ENCODE measurements at places on chromosomes 3 and 15.
A peak's percentile ranks its signal among the peaks of the same experiment; 100 is the strongest.

DNA sequence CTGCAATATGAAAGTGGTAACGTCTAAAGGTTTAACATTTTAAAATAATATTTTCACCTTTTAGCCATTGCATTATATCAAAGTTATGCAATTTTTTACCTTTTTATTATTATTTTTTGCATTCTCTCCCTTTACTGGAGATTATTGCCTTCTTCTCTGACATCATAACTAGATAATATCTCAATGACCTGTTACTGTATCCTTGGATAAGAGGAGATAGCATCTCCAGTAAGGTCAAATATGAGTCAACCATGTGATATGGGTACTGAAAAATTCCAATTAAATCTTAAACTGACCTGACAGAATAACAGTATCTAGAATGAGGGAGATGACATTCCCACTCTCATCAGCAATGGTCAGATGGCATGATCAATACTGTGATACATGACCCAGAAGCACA lies 108.3 kb downstream of the ZBTB20 start:
- no peak for DNase-seq

- no peak for DNase-seq
Measured at GRCh38 chr3:113167825-113168801, 43.2 kb upstream of the BOC start.

DNA sequence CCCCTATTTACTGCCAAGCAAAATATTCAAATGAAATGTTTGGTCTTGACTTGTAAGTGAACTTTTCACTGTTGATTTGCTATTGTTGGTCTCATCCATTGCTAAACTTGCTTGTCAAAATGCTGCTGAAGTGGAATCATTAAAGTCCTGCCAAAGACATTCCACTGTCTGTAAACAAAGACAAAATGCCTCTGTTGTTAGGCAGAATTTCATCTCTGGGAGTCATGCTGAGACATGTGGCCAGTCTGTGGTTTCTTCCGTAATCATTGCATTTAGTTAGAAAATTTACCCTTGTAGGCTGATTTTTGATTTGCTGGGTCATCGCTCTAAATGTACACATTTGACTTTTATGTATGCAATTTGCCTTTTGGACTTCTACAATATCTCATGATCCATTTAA lies 577.7 kb downstream of the MECOM start:
- DNase-seq = no peak

GRCh38 chr3:126926684-126927400 lies 56.1 kb upstream of the PLXNA1 start:
- DNase-seq = no peak

DNA sequence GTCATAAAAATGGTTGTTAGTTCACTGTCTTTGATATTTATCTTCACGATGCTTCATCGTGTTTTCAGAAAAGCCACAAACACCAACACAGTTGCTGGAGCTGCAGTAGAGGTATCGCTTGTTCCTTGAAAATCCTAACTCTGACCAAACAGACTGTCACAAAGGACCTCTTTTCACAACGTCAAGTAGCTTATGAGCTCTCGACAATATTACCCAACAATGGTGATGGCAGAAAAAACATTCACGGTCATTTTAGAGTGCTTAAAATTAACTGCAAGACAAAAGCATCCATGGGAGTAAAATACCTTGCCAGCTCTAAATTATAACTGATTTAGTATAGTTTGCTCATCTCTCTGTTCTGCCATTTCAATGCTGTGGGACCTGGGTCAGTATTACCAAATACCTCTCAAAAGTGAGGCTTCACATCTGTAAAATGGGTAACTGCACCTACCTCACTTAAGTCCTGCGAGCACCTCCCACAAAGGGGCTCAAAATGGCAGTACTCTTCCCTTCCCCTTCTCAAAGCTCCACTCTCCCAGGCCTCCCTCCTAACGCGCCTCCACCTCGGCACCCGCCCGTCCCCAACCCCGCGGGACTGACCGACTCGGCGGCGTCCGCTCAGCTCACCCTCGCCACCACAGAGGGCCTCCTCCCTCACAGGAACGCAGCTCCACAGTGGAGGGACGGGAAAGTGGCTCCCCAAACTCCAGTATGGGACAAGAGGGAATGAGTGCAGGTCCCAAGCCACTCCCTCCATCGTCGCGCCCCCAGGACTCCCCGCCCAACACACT lies 546 bp downstream of the TRIM59 start:
- peak; percentile 5 for DNase-seq

DNA sequence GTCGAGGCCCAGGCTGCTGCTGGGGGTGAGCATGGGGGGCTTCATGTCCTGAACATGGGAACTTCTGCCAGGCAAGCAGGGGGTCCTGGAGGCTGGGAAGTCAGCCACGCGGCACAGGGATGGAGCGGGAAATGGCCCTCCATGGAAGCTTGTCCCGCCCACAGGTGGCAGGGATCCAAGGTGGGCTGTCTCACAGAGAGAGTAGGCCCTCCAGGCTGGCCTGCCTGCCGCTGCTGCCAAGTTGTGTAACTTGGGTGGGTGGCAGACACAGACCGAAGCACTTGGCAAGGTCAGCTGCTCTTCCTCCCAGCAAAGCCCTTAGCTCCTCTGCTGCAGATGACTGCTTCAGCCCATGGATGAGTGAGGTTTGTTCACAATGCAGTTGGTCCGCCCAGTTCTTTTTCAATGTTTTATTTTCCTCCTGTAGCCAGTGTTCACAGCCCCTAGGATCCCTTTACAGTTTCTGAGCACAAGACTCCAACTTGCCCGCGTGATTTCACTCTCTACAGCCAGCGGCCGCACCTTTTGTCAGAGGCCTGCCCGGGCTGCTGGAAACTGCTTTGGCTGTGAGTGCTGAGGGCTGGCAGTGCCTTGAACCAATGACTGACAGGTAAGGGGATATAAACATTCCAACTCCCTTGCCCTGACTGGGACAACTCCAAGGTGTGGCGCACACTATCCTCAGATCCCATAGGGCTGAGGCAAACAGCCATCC lies 26.7 kb downstream of the HCN4 start:
- DNase-seq = no peak

DNA sequence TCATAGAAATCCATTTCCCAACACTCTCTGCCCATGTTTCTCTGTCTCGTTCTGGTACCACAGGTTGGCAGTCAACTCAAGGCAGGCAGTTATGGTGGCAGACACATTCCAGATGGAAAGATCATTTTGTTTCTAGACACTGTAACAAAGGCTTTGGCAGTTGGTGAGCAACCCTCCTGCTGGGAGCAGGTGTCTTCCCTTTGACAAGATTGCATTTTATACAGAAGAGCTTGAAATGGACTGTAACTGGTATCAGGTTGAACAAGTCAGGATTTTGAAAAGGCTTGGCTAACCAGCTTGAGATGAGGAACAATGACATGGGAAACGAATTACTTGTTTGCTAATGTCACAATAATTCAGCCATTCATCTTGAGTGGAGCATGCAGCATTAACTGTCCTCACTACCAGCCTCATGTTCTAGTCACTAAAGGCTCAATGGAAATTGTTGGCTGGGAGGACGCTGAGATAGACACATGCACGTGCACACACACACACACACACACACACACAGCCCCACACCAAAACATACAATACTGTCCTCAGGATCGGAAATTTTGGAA lies 170.0 kb downstream of the SEMA6D start:
- no peak for DNase-seq

DNA sequence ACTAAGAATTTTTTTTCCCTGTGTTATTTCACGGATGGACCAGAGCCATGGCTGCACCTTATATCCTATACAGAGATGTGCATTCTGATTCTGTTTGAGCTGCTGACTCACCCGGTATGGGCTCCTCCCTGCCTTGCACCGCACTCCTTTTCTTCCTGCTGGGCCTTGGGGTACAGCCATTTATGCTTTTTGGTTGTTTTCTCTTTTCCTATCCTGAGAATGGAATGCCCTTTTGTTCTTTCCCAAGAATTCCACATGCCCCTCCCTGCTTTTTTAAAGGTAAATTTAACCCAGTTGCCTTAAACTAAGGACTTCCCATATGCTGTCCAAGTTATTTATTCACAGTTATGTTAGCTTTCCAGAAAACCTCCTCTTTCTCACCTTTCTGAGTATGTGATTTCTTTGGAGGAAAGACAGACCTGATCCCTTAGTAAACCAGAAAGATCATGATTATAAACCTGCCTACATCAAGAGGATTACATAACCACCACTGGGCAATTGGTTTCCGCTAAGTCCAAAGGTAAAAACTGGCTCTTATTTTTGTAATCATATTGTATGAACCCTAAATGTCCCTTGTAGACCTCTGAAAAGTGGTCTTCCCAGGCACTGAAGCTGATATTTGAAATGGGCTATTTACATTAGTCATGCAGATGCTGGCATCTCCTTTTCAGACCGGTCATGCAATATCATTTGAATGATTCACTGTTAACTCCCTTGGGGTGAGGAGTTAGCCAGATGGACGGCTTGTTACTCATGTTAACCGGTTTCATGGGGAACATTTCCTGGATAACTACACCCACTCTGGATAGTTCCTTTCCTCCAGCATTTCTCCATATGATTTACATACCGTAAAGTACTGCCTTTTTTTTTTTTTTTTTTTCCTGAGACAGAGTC lies 45.5 kb downstream of the TMOD3 start:
- DNase-seq = no peak

GRCh38 chr3:146968204-146968651 lies 363.1 kb upstream of the PLSCR5 start:
- DNase-seq = no peak

DNA sequence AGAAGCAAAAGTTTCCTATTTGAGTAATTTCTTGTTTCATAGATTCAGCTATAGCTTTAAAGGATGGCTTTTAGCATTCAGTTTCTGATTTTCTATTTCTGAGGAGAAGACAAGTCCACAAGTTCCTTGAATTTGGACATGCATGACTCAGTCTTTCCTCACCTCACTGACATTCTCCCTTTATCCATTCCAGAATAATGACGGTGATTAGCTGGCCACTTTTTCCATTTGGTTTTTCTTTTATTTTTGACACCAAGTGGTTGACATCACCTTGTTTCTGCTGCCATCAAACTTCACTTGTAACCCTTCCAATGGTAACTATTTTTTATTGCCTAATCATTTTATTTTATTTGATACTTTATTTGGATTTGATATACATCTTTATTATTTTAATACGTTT lies 404.4 kb upstream of the KCNMB2 start:
- DNase-seq = no peak

GRCh38 chr3:20574746-20575145 lies 388.7 kb upstream of the SGO1 start:
- no peak for DNase-seq

DNA sequence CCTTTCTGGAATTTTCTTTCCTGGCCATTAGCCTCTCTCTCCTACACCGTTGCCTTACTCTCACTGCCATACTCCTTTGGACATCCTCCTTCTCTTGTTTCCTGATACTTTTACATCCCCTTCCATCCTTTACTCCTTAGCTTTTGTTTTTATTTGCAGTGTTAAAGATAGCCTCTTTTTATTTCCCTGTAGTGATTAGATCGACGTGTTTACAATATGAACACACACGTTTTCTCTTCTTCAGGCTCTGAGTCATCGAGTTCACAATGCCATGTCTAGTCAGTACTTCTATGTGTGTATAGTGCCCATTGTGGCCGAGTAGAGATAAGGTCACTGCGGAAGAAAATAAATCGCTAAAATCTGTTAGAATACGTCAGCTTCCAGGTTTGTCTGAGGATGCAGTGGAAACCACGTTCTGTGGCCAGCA lies 208.5 kb downstream of the LPP start:
- no peak for DNase-seq

DNA sequence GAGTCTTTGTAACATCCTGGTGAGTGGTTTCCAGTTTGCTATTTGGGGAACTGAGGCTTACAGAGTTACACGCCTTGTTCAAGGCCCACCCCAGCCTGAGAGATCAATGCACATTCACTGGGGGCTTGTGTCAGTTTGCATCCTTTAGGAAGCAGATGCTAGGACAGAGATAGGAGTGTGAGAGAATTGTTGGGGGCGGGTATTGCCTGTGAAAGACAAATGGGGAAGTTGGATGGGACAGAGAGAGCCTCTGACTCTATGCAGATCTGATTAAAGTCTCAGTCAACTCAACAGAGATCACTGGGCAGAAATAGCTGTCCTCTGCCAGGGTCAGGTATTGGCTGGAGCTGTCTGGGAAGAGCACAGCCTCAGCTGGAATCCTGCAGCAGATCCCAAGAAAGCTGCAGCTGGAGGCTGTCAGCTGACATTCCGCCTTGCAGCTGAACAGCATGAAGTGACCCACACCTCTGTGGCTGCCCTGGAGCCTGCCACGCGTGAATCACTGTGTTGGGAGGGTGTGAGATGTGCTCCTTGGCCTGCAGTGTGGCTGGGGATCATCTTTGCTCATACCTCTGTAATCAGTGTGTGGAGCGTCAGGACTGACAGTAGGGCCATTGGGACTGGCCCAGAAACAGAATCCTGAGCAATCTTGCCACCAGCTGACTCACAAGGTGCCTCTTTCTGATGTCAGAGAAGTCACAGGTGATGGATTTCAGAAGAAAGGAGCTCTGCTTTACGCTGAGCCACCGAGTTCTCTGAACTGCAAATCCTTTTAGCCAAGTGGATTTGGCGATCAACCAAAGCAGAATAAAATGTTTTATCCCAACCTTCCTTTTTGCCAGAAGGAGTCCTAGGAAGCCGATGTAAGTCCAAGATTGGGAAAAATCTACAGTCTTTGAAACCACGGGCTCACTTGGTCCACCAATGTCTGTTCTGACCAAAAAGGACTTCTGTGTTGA lies 284.1 kb upstream of the LRRFIP2 start:
- DNase-seq = no peak

DNA sequence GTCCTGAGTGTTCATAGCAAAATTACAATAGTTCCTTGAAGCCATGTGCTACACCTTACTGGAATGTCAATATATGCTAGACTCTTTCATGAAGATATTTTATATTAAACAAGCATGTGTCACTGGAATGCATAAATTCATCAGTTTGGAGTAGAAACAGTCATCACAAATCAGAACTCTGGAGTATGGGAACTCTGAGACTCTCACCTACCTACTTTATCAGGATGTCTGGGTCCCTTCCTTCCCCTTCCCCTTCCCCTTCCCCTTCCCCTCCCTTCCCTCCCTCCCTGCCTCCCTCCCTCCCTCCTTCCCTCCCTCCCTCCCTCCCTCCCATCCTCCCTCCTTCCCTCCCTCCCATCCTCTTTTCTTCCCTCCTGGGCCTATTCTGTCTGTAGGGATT lies 144.7 kb upstream of the PEX5L start:
- no peak for DNase-seq

GRCh38 chr3:167918008-167918596 lies 177.6 kb downstream of the GOLIM4 start:
- DNase-seq = no peak

GRCh38 chr3:160677459-160677881 lies 510 bp downstream of the ARL14 start:
- no peak for DNase-seq

DNA sequence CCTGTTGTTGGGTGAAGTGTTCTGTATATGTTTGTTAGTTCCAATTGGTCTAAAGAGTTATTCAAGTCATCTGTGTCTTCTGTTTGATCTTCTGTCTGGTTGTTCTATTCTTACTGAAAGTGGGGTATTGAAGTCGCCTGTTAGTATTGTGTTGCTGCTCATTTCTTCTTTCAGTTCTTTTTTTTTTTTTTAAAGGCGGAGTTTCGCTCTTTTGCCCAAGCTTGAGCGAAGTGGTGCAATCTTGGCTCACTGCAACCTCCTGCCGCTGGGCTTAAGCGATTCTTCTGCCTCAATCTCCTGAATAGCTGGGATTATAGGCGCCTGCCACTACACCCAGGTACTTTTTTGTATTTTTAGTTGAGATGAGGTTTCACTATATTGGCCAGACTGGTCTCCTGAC lies 23.5 kb downstream of the PFN2 start:
- no peak for DNase-seq
